ENCODE measurements at places on chromosomes 5 and 9.

DNA sequence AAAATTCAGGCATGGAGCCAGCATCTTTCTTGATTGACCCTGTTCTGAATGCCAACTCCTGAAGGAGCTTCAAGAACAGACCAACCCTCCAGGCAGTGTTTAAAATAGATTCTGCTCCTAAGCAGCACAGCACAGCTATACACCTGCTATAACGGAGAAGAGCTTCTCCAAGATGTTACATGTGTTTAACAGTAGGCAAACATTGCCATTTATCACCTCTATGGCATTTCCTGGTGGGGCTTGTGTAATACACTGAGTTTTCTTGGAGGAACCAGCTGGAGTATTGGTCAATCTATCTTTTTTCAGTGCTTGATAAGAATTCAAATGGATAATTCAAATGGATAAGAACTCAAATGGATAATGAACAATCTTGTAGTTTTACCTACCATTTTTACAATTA is 615.1 kb downstream of the CDH12 start:
- no peak for DNase-seq

DNA sequence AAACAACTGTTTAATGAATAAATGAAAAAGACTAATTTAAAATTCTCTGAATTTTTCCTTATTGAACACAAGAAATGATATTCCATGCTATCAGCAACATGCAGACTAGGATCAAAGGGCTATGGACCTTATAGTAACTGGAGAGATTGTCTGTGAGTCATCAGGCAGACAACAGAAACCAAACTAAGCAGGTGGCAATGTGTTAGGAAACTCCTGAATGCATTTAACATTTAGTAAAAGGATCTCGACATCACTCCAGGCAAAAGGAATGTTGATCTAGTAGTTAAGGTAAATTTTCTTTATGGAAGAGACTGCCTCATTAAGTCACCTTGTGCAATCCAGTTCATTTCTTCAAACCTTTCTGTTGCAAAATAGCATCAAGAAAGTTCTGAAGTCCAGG is 58.4 kb downstream of the ARL15 start:
- DNase-seq, result peak; percentile 40

GRCh38 chr5:171868236-171868635 is 82.6 kb downstream of the SMIM23 start:
- no peak for DNase-seq

DNA sequence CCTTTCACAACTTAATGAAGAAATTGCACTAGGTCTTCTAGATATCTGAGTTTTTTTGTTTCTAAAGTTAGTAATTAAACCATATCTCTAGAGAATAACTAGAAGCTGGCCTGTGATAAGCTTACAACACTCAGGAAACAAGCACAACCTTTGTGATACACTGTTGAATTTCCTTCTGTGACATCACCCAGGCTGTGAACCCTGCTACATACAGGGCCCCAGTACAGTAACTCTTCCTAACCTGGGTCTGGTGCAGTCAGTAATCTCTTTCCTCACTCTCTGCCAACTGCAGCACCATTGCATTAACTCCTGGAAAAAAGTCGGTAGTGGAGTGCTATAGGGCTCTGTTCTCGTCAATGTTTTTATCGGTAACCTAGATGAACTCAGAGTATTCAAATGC is 10.6 kb upstream of the IGFBPL1 start:
- DNase-seq, result no peak

- no peak for DNase-seq
These were observed 775.9 kb upstream of the CDH9 start for GRCh38 chr5:27814286-27814685.

- DNase-seq, result no peak
These were observed 10.2 kb upstream of the NKD2 start for GRCh38 chr5:998246-999031.

GRCh38 chr5:138616508-138616907 is 41.3 kb upstream of the HSPA9 start:
- DNase-seq, result no peak

DNA sequence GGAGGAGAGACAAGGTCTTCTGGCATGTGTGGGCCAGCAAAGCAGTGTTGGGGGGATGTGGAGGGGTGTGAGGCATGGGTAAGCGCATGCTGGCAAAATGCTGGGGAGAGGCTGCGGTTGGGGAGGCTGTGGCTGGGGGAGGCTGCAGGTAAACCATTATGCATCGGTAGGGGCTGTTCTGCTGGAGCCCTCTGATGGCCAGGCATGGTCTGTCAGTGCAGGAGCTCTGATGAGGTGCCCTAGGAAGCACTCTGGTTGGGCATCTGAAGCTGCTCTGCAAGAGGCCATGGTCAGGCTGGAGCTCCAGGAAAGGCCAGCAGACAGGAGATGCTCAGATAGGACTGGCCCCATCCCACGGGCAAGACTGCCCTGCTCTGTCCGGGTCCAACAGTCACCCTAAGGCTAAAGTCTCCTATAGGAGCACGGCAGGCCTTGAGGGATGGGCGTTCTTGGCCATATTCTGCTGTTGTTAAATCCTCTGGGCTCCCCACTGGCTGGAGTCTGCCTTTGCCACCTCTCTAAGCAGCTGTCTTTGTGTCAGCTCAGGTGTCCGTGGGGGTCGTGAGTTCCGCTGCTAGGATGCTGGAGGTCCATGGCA is 28.7 kb downstream of the ITGA2 start:
- DNase-seq, result no peak

DNA sequence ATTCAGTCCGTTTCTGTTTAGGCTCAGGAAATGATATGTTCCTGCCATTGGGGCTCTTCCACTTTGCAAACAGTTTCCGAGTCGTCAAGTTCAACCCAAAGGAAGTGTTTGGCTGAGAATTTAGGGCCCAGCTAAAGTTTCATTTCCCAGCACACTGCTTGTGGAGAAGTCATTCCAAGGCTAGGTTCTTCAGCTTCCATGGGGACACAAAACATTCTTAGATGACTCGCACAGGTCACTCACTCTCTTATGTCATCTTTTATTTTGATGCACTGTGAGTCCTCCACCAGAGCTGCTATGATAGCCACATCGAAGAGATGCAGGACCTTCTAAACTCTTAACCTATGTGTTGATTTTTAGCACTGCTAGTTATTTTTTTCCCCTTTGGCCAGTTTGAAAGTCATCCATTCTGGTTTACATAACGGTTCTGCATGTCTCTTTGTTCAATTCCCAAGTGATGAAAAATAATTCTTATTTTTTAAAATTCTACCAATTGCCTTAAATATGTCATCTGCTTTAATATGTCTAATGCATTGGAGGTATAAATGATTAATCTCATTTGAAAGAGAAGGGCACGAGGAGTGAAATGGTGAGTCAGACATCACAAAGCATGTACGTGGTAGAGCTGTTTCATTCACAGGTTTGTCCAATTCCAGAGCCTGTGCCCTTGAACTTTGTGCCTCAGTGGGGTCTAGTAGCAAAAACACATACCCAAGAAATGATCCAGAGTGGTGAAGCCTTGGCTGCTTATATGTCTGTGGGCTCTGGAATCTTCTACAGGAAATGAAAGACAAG is 84.3 kb downstream of the ZNF462 start:
- DNase-seq, result no peak

DNA sequence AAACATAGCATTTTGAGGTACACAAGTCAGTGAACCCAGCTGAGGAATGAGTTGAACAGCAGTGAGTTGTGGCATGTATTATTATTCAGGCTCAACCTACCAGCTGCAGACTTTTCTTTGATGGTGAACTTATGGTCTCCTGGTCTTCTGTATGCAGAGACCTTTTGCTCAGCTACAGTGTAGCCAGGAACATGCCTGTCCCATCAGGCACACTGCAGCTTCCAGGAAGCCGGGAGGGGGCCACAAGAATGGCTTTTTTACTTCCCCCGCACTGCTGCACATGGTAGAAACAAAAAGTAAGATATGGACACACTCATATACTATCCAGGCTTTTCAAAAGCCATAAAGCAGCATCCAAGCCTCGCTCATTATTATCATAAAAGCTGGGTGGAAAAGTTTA is 65.3 kb upstream of the PLPP1 start:
- DNase-seq, result peak; percentile 21

DNA sequence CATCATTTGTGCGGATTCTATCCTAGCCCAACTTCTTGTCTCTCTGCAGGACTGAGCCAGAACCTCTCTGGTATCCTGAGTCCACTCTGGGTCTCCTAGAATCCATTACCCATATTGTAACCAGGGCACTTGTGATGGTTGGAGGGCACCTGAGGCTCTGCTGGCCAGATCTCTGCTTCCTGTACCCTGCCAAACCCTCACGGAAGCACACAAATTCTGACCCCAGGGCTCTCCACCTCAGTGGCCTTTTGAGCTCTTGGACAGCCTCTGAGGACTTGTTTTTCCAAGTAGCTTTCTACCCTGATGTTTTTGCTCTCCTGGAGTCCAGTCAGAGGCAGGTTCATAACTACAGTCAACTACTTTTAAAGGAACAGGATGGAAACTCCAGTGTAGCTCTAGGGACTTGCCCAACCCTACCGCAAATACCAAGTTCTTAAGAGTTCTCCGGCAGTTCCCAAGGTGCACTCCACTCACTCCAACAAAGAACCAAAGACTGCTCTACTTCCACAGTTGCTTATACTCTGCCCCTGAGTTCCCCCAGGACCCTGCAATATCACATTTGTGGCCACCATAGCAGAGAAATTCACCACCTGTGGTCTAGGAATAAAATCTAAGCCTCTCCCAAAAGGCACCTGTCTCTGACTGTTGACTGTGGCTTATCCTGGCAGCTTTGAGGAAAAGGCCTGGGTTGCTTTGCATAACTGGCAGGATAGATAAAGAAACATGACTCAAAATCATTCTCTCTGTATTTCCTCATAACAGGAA is 9.6 kb downstream of the PIP5K1B start:
- DNase-seq, result no peak

DNA sequence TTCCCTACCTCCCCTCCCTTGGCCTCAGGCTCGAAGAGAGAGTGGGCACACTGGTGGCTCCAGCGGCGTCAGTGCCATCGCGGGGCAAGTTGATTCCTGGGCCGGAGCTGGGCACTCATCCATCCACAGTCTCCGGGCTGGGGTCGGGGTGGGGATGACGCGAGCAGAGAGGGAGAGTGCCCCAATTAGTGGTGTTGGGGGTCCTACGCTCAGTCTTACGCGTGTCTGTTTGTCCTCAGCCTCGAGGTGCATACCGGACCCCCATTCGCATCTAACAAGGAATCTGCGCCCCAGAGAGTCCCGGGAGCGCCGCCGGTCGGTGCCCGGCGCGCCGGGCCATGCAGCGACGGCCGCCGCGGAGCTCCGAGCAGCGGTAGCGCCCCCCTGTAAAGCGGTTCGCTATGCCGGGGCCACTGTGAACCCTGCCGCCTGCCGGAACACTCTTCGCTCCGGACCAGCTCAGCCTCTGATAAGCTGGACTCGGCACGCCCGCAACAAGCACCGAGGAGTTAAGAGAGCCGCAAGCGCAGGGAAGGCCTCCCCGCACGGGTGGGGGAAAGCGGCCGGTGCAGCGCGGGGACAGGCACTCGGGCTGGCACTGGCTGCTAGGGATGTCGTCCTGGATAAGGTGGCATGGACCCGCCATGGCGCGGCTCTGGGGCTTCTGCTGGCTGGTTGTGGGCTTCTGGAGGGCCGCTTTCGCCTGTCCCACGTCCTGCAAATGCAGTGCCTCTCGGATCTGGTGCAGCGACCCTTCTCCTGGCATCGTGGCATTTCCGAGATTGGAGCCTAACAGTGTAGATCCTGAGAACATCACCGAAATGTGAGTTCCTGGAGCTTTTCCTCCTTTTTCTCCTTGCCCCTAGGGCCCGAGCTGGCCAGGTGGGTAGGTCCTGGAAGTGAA is 861 bp downstream of the NTRK2 start:
- no peak for DNase-seq

- DNase-seq, result peak; percentile 11
These were observed 44.9 kb downstream of the SLC25A51 start for GRCh38 chr9:37859043-37859442.

Data from foreskin fibroblast (primary cell).